ENCODE measurements at places on chromosomes 11 and 22.

- DNase-seq, result no peak
Observed at GRCh38 chr11:116879800-116880625, 42.6 kb upstream of the APOA1 start.

DNA sequence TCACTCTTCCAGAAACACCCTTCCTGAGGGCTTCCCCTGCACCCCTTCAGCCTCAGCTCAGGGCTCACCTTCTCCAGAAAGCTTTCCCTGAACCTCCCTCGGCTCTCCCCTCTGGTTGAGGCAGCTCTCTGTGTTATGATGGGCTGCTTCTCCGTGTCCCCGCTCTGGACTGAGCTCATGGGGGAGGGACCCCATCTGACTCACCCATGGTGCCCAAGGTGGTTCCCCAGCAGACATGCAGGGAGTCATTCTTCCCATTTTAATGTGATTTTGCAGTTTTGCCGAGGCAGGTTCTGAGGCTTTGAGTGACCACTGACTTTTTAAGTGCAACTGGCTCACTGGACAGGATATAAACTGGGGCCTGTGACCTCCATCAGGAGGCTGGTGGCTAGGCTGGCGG lies 495.1 kb downstream of the TBC1D22A start:
- DNase-seq, result no peak

GRCh38 chr11:68691402-68691784 lies 7.0 kb downstream of the GAL start:
- no peak for DNase-seq

GRCh38 chr11:103539166-103539565 lies 429.9 kb downstream of the DYNC2H1 start:
- DNase-seq, result no peak

- DNase-seq, result no peak
Observed at GRCh38 chr11:117700551-117700950, 96.5 kb downstream of the DSCAML1 start.

DNA sequence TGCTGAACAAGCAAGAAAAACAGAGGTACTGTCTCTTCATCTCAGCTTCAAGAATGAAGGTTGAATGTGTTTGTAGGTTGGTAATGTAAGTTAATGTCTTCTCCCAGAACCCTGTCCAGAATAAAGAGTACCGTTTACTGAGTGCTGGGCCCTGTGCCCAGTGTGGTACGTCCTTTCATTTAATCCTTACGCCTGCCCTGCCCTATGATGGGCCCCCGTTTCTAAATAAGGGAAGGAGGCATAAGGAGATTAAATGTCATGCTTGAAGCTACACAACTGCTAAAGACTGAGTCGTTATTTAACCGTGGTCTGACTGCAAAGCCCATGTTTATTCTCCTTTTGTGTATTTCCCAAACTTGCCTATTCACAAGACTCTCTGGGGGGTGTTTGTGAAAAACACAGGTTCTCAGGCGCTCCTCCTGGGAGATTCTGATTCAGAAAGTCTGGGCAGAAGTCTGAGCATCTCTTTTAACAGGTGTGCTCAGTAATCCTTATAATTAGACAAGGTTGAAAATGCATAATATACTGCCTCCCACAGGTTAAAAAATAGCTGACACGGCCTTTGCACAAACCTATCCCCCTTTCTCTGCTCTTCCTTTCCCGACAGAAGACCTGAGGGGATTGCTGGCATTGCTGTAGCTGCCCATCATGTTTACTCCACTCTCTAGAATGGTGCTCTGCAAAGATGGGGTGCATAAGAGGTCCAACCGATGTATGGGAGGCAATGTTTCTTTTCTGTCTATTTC lies 56.3 kb upstream of the ZBTB44 start:
- DNase-seq, result no peak

GRCh38 chr22:19085233-19085718 lies 36.9 kb downstream of the DGCR2 start:
- no peak for DNase-seq

DNA sequence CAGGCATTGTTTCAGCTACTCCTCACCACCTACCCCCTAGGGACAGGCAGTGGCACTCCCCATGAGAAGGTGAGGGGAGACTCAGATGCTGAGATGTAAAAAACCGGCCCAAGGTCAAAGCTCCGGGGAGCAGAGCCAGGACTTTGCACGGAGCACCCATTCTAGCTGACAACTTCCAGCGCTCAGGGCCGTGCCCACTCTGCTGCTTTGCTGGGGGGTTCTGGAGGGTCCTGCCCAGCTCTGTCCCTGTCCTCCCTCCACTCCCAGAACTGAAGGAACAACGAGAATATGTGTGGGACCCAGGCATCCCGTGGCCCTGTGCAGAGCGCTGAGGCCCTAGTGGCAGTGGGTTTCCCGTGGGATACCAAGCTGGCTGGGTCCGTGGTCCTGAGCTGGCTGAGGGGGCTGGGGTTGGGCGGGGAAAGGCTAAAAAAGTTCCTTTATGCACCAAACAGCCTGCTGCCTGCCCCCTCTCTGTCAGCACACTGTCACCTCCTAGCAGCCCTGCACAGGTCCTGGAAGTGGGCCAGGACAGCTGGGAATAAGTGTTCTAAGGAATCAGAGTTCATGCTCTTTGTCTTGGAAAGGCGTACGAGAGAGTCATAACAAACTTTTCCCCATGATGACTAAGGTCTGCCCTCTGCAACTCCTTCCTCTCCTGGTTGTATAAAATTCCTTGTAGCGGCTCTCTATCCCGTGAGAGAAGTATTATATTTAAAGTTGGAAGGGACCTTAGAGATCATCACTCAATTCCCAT lies 1.9 kb downstream of the MS4A10 start:
- no peak for DNase-seq

GRCh38 chr11:15145151-15145550 lies 30.4 kb downstream of the INSC start:
- no peak for DNase-seq

GRCh38 chr11:1690167-1691025 lies 6.6 kb upstream of the KRTAP5-6 start:
- DNase-seq, result peak; percentile 25

GRCh38 chr11:203945-204586 lies 3.1 kb downstream of the BET1L start:
- no peak for DNase-seq

DNA sequence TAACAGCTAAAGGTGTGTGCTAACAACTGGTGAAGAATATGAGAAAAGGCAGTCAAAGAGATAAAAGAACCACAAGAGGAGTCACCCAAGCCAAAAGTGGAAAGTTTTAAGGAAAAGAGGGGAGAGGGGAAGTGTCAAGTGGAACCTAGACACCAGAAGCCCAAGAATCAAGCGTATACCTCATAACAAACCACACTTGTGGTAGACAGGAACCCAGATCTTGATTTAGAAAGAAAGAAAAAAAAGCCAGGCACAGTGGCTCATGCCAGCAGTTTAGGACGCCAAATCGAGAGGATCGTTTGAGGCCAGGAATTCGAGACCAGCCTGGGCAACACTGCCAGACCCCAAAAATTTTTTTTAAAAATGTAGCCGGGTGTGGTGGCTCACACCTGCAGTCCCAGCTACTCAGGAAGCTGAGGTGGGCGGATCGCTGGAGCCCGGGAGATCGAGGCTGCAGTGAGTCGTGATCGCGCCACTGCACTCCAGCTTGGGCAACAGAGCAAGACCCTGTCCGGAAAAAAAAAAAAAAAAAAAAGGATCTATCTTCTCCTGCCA lies 877 bp downstream of the SLC25A17 start:
- DNase-seq, result no peak

All from natural killer cell (primary cell).